ENCODE measurements at places on chromosomes 13 and 19.

DNA sequence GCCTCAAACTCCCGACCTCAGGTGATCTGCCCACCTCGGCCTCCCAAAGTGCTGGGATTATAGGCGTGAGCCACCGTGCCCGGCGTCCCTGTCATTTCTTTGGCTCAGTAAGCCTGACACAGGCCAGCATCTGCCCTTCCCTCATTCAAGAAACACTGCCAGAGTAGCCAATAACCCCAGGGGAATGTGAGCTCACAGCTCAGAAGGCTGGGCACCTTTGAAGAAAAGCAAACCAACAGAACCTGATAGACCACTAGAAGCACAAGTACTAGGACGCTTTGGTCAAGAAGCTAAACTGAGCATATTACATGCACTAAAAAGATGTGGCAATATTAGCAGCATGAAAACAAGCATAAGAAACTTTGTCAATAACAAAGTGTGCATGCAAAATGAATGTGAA, 14.2 kb downstream of the SIGLEC5 start:
- no peak for DNase-seq

- DNase-seq, result no peak
These were observed 739.4 kb upstream of the GPC6 start for GRCh38 chr13:92487238-92487637.

- no peak for DNase-seq
These were observed 7.4 kb downstream of the CD22 start for GRCh38 chr19:35336166-35336955.

DNA sequence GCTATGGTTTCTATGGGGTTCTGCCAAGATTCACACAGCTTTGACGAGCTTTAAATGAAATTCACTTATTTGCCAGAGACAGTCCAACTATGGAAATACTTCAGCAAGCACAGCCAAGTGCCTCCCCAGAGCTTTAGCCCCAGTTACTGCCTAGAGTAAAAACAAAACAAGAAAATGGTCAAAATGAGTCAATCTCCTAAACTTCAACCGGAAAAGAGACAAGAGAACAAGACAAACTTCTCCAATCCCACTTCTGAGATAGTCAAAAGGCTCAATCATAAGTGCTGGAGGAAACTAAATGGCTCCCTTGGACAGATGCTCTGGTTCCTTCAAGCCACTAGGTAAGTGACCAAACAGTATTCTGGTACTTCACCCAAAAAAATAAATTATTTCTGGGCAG, 65.8 kb downstream of the KATNAL1 start:
- no peak for DNase-seq

DNA sequence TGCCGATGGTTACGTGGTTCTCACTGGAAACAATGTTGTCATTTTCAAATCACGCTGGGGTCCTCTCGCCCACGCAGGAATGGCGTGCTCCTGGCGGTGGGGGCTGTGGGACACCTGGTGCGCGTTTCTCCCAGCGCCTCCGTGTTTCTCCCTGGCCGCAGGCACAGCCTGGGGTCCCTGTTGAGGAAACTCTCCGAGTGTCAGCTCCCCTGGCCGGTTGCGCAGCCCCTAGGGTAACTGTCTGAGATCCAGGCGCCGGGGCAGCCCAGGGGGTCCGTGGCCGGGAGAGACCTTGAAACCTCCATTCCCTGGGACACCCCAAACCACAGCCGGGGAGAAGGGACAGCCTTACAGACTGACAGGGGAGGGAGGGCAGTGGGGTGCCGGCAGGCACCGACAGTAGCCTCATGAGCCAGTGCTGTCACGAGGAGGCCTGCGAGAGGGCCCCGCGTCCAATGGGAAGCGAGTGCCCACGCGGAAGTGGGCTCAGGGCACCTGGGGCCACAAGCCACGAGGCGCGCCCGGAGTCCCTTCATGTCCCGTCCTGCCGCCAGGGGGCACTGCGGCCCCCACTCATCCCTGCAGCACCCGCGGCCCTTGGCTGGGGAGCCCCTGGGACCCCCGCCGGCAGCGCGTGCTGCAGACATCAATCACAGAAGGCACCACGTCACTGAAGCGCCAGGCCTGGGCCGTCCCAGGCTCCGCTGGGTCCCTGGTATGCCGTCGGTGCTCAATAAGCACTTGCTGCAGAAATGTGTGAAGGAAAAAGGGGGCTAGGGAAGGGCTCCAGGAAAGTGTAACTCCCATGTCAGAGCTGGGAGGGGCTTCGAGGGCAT, 9.5 kb downstream of the ADAMTSL5 start:
- DNase-seq, result no peak

DNA sequence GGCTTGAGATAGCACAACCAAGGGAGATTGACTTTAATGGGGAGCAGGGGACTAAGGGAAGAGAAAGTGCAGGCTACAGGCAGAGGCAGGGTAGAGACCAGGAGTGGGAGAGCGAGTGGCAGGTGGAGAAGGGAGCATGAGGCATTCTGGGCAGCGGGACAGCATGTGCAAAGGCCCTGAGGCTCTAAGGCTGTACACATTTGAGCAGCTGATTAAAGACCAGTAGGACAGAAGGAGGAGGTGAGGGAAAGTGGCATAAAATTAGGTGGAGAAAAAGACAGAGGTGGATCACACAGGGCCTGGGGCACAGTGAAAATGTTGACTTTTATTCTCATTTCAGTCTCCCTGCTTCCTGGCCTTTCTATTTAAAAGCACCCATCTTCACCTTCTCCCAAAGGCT, 74.4 kb downstream of the ALOX5AP start:
- DNase-seq, result no peak

DNA sequence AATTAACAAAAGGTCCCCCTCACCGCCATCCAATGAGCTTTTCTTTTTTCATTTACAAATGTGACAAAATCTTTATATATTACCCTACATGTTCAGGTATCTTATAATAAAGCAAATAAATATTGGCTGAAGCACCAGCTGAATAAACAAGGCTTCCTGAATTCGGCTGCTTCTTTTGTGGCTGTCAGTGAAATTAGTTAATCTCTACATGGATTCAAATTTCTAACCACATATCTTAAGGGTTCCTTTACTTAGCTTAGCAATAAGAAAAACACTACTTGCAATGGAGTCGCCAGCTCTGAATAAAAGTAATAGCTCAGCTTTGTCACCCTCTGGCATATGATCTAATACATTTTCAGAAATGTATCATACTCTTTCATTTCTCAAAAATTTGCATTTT, 104.3 kb downstream of the CCNA1 start:
- no peak for DNase-seq

- no peak for DNase-seq
These were observed 30.7 kb downstream of the HTR2A start for GRCh38 chr13:46866150-46866549.

DNA sequence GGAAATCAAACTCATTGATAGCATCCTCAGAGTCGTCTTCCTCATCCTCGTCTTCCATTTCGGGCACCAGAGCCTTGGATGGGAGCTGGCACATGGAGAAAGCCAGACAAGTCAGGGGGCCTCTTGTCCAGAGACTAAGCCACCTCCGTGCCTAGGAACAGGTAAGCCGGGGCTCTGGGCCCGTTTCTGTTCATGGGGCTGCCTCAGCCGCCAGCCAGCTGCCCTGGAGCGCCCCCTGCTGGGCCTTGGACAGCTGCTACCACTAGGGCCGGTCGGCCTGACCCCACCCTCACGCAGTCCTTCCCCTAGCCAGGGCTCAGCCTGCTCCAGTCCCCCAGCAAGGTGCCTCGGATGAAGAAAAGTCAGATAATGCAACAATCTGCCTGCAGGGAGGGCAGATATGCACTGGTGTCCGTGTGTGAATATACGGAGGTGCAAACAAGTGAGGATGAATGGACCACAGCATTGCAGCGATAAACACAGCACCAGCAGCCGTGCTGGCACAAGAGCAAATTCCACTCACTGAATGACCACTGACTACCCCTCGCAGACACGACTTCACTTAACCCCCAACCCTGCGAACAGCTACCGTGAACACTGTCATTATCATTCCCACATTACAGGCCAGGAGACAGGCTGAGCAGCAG, 11.9 kb upstream of the PRKD2 start:
- peak; percentile 52 for DNase-seq

- DNase-seq, result no peak
These were observed 16.0 kb downstream of the KCTD15 start for GRCh38 chr19:33812388-33813330.

DNA sequence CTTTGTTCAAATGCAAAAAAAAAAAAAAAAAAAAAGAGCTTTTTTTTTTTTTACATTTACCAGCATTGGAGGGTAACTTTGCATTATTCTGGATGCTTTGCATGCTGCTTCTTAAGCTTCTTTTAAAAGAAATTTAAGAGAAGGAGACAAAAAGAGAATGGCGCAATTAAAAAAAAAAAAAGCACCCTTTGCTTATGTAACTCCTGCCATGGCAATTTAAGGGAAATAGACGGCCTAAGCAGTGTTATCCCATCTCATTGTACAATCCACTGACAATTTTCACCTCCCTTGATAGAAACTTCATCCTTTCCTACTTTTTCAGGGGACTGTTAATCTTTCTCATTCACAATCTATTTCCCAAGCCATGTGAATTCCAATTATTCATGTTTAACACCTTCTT, 129.8 kb downstream of the KCTD12 start:
- no peak for DNase-seq

DNA sequence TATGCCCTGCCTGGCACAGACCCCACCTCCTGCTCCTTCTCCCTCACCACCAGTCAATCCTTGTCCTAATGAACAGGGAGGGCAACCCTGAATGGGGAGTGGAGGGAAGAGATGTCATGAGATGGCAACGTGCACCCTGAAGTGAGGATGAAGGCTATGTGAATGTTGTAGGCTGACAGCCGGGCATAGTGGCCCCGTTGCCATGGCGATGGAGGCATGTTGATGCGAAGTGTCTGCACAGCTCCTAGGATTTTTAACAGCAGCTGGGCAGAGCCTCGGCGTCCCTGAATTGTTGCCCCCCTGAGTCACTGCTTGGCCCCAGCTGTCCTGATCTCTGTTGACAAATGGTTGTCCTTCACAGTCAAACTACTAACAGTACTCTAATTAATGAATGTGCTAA, 4.8 kb upstream of the ALOX5AP start:
- DNase-seq, result no peak

DNA sequence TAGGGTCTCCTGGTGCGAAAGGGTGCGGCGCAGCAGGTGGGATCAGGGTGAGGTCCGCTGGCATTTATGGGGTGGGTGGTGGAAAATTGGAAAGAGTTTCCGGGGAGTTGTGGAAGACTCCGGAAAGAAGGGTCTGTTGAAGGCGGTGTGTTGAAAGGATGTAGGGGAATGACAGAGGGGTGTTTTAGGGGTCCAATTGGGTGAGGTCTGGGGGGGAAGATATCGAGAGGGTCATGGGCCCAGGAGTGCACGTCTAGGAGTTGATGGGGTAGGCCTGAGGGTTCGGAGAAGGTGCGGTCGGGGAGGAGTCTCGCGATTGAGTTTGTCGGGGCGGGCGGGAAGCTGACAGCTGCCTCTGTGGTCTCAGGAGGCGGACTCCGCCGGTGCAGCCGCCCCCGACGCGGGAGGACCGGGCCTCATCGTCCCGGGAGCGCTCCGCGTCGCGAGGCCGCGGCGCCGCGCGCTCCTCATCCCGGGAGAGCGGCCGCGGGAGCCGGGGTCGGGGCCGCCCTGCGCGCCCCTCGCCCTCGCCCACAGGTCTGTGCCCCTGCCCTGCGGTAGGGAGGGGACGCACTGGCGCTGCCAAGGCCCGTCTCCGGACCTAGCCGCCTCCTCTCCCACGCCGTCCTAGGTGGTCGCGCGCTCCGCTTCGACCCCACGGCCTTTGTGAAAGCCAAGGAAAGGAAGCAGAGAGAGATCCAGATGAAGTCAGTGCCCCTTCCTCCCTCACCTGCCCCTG, 7.0 kb downstream of the PGLYRP1 start:
- DNase-seq, result no peak

GRCh38 chr19:28633319-28634018, 579.5 kb downstream of the UQCRFS1 start:
- no peak for DNase-seq

- DNase-seq, result no peak
These were observed 2.2 kb upstream of the CEACAM6 start for GRCh38 chr19:41753159-41753558.

DNA sequence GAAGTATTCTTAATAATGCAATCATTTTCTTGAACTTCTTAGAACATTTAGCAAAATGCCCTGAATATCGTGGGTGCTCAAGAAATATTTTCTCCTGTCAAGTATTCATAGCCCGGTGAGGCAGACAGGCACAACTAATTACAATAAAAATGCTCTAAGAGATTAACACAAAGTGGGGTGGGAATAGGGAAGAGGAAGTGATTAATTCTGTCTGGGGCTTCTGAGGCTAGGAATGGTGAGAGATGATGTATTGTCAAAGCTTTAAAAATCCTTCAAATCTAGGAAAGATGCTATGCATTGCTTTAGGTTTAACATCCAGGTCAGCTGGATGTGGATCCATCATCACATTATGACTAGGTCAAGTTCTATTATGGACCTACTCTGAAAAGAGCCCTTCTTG, 66.9 kb upstream of the POSTN start:
- no peak for DNase-seq

- no peak for DNase-seq
These were observed 390.7 kb downstream of the DLEU7 start for GRCh38 chr13:50452756-50453155.

DNA sequence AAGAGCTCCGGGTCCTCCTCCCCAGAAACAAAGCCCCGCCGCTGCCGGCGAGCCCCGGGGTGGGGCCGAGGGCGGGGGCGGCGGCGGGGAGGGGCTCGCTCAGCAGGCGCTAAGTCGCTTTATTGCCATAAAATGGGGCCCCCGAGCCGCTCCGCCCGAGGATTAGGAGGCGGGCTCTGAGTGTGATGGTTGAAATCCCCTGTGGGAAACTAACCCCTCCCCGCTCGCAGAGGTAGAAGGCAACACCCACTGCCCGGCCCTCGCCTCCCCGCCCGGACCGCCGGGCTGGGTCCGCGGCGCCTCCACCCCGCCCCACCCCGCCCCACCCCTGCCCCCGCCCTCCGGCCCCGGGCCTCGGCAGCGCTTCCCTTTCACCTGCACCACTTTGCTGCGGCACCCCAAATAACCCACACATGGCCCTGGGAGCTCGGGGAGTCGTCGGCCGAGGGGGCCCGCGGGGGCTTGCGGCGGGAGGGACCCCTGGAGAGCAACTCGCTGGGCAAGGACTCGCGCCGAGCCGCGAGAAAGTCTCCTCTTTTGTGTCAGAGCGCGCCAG, at the start of gene KLF12:
KLF12 (minus strand) TSS at position 184 of the 556 bp plus-strand sequence.
- DNase-seq, result no peak

GRCh38 chr13:95456815-95457214, 95.7 kb upstream of the CLDN10 start:
- no peak for DNase-seq

DNA sequence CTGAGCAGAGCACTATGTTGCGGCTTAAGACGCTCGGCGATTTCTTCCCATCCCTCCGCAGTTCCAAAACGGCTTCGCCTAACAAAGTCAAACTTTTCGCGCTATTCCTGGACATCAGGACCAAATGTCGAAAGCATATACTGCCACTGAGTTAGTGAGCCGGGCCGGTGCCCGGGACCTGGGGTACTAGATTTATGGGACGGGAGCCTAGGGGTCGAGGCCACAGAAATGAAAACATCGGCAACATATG, 699 bp downstream of the RCBTB2 start:
- no peak for DNase-seq

All from amygdala (tissue), 56 donors.